CD4-positive, alpha-beta memory T cell (primary cell): ENCODE measurements at places on chromosomes 13 and 19. TPM values are rescaled to one million over a fixed set of nuclear protein-coding genes. Genes with fewer than 3 reads are reported as not detected.

DNA sequence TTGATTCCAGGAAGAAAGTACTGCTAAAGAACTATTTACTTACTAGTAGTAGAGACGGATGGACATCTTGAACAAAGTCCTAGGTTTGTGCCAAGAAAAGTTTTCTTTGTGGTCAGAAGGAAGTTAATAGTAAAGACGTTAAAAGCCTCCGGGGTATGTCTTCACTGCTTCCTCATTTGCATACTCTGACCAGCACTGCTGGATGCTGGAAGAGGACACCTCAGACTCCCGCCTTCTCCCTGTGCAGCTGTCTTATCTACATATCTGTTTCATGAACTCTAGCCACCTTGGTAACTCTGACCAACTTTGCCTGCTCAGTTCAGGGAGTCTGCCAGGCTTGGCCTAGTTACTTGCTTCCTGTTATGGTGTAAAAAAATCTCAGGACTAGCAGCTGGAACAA lies 1109.1 kb upstream of the MIR17HG start:
- no peaks in the 10 kb centered on the region for H3K4me1 ChIP-seq
- H3K27me3 ChIP-seq: no peaks in the 10 kb centered on the region
- H3K27ac ChIP-seq: no peak overlapping the region

- no peaks in the 10 kb centered on the region for H3K27me3 ChIP-seq
- H3K27ac ChIP-seq: no peak overlapping the region
- no peaks in the 10 kb centered on the region for H3K4me1 ChIP-seq
- DNase-seq: no peak
- H3K36me3 ChIP-seq: no peaks in the 10 kb centered on the region
- H3K4me3 ChIP-seq: no peak overlapping the region
Observed at GRCh38 chr13:32476021-32476731, 48.2 kb upstream of the N4BP2L1 start.

- DNase-seq: peak; percentile 26
- H3K4me1 ChIP-seq: peaks cover 19% of the 10 kb centered on the region
- H3K4me3 ChIP-seq: peak within 1 kb of the TSS; percentile 37
- peaks cover 11% of the 10 kb centered on the region for H3K27me3 ChIP-seq
Observed at GRCh38 chr13:20160306-20161274, at the start of gene GJA3. TSS of gene GJA3 (minus strand) at chr13:20161052. CDS start at chr13:20143288, 17,764 bp downstream.

DNA sequence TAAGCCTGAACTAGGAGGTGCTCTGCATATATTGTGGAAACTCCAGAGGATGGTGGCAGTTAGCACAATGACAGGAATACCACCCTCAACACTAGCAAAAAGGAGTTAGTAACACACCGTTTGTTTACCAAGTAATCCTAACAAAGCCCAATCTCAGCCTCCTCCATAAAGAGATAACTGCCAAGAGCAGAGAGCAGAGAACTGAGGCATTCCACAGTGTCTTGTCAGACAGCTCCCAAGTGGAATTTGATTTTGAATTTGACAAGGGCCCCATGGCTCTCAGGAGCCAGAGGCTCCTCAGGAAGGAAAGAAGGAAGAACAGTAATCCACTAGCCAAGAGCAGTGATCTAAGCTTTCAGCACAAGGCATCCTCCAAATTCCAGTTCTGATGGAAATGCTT lies 298.6 kb downstream of the DCLK1 start:
- no peaks in the 10 kb centered on the region for H3K27me3 ChIP-seq
- H3K36me3 ChIP-seq: no peaks in the 10 kb centered on the region
- no peak for DNase-seq

DNA sequence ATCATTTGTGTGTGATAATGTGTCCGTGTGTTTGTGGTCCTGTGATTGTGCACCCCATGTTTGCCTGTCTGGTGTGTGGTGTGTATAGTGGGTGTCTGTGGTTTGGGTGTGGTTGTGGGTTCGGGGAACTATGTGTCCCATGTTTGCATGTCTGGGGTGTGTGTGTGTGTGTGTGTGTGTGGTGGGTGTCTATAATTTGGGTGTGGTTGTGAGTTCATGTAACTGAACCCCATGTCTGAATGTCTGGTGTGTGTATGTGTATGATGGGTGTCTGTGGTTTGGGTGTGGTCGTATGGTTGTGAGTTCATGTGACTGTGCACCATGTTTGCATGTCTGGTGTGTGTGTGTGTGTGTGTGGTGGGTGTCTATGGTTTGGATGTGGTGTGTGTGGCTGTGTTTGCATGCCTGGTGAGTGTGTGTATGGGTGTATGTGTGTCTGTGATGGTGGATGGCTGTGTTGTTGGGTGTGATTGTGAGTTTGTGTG lies 11.1 kb upstream of the NFIX start:
- H3K27me3 ChIP-seq: no peaks in the 10 kb centered on the region
- peaks cover 18% of the 10 kb centered on the region for H3K4me1 ChIP-seq
- no peaks in the 10 kb centered on the region for H3K36me3 ChIP-seq

- H3K27me3 ChIP-seq: no peaks in the 10 kb centered on the region
- H3K4me1 ChIP-seq: no peaks in the 10 kb centered on the region
- no peak overlapping the region for H3K27ac ChIP-seq
- no peak overlapping the region for H3K4me3 ChIP-seq
Observed at GRCh38 chr13:77583581-77583980, 48.1 kb downstream of the SCEL start.

LYPD5 gene
- 0.97 TPM for total RNA-seq

C2CD4C gene
- total RNA-seq: not detected

- H3K4me3 ChIP-seq: no peak overlapping the region
- peaks cover 39% of the 10 kb centered on the region for H3K36me3 ChIP-seq
- H3K4me1 ChIP-seq: peaks cover 72% of the 10 kb centered on the region
- H3K27ac ChIP-seq: no peak overlapping the region
- no peak for DNase-seq
Observed at GRCh38 chr19:32349724-32350470, 4.5 kb downstream of the ZNF507 start.

DNA sequence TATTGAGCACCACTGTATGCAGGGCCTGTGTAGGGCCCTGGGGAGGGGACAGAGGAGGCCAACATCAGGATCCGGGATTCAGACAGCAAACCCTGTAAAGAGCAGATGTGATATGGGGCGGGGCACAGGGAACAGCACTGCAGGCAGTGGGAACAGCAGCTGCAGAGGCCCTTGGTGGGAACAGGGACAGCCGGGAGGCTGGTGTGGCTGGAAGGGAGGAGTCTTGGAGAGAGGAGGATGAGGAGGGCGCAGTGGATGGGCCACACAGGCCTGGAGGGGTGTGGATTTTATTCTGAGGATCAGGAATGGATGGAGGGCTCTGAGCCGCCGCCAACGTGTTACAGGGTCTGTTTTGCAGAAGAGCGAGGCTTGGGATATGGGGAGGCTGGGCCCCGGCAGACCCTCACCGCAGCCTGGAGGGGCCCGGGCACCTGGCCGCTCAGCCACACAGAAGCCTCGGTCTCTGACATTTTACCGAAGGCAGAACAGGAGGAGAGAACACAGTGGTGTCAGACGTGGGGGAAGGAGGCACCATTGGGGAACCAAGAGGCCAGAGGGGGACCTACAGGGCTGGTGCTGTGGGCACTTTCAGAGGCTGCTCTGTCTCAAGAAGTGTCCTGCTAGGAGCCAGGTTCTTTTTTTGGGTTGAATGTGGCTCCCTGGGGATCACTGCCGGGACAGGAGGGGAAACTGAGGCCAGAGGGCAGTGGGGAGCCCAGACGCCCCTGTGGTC lies 6.9 kb downstream of the EFNA2 start:
- no peak for DNase-seq
- no peak overlapping the region for H3K4me3 ChIP-seq
- no peaks in the 10 kb centered on the region for H3K36me3 ChIP-seq
- H3K27ac ChIP-seq: no peak overlapping the region
- peaks cover 6% of the 10 kb centered on the region for H3K4me1 ChIP-seq
- peaks cover 6% of the 10 kb centered on the region for H3K27me3 ChIP-seq

DNA sequence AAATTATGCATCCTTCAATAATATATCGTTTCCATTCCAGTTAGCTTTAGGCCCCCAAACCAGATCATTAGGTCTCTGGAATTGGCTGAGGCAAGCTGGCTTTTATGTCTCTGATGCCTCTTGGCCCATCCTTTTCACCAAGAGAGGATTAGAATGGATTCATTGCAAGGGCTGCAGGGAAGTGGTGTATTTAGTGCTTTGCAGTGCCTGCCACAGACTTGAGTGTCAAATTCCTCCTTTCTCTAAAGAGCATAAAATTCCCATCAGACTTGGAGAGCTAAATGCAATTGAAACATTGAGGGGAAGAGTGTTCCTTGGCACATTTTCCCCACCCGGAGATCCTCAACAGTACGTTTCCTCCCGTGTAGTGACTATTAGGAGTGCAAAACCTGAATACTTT lies 302.6 kb downstream of the ATP8A2 start:
- H3K4me1 ChIP-seq: no peaks in the 10 kb centered on the region
- no peak for DNase-seq
- H3K27ac ChIP-seq: no peak overlapping the region
- no peaks in the 10 kb centered on the region for H3K36me3 ChIP-seq
- H3K4me3 ChIP-seq: no peak overlapping the region
- no peaks in the 10 kb centered on the region for H3K27me3 ChIP-seq

DNA sequence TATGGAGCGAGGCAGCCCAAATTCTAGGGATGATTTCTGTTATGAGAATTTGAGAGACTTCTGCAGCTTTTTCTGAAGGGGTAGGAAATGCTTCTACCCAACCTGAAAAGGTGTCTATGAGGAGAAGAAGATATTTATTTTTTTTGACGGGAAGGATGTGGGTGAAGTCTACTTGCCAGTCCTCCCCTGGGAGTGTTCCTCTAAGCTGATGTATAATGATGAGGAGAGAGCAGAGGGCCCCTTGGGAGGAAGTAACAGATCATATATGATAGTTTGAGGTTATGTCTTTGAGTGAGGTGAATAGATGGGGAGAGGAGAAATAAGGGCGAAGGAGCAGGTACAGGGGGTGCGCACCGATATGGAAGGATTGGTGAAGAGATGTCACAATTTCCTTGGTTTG lies 910.6 kb upstream of the SLITRK5 start:
- H3K27ac ChIP-seq: no peak overlapping the region
- H3K4me3 ChIP-seq: no peak overlapping the region

GRCh38 chr13:42883771-42884467 lies 102.5 kb downstream of the FAM216B start:
- no peak overlapping the region for H3K27ac ChIP-seq
- H3K4me3 ChIP-seq: no peak overlapping the region
- no peak for DNase-seq
- H3K4me1 ChIP-seq: no peaks in the 10 kb centered on the region
- no peaks in the 10 kb centered on the region for H3K36me3 ChIP-seq

LILRB3 gene
- total RNA-seq: 8.8 TPM

GRCh38 chr13:112603641-112604225 lies 15.8 kb upstream of the TUBGCP3 start:
- no peak for DNase-seq
- peaks cover 3% of the 10 kb centered on the region for H3K27me3 ChIP-seq
- peaks cover 4% of the 10 kb centered on the region for H3K4me1 ChIP-seq
- no peaks in the 10 kb centered on the region for H3K36me3 ChIP-seq
- no peak overlapping the region for H3K4me3 ChIP-seq
- H3K27ac ChIP-seq: no peak overlapping the region

ZNF737 gene
- 41.3 TPM for total RNA-seq

KLK4 gene
- total RNA-seq: not detected

ZNF536 gene
- not detected for total RNA-seq

STOML3 gene
- total RNA-seq: not detected

- peaks cover 3% of the 10 kb centered on the region for H3K4me1 ChIP-seq
- H3K36me3 ChIP-seq: no peaks in the 10 kb centered on the region
- DNase-seq: peak; percentile 30
- H3K4me3 ChIP-seq: no peak overlapping the region
Observed at GRCh38 chr19:45130888-45131615, 29.7 kb downstream of the NKPD1 start.

DNA sequence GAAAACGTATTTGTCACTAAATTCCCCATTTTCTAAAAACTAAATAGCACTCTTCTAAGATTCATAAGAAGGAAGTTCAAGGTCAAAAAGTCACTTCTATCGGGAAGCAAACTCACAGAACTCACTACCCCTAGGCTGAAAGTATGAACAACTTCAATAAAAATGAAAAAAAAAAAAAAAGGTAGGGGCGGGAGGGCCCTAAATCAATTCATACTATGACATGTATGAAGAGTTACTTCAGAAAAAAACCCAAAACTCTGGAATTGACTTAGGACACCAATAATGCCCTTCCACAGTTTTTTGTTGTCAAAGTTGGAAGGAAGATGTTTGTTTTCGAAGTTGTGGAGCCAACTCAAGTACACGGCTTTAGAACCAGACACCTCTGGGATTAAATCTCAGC lies 1.1 kb downstream of the SUCLA2 start:
- peak overlapping the region; percentile 85 for H3K4me3 ChIP-seq
- H3K27me3 ChIP-seq: no peaks in the 10 kb centered on the region
- peaks cover 30% of the 10 kb centered on the region for H3K4me1 ChIP-seq
